ENCODE measurements at places on chromosomes 5 and 9.

GRCh38 chr5:100017520-100018262, 517.5 kb upstream of the FAM174A start:
- no peak for DNase-seq

- peak; percentile 12 for DNase-seq
Measured at GRCh38 chr5:2206293-2207108, 323.8 kb upstream of the IRX4 start.

DNA sequence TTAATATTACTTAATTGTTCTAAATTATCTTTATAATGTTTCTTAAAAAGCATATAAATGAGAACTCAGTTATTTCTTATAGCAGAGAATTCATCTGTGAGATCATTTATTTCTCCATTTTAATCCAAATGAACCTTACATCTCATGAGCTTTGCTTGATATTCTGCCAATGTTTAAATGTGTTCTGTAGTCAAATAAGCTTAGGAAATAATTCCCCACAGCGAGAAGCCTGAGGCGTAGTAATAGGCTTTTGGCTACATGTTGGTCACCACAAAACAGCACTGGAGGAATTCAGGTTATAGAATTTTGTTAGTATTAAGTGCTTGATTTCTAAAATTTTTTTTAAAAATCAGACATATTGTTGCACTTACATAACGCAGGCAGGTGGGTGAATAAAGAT, 585.3 kb upstream of the RORB start:
- no peak for DNase-seq

DNA sequence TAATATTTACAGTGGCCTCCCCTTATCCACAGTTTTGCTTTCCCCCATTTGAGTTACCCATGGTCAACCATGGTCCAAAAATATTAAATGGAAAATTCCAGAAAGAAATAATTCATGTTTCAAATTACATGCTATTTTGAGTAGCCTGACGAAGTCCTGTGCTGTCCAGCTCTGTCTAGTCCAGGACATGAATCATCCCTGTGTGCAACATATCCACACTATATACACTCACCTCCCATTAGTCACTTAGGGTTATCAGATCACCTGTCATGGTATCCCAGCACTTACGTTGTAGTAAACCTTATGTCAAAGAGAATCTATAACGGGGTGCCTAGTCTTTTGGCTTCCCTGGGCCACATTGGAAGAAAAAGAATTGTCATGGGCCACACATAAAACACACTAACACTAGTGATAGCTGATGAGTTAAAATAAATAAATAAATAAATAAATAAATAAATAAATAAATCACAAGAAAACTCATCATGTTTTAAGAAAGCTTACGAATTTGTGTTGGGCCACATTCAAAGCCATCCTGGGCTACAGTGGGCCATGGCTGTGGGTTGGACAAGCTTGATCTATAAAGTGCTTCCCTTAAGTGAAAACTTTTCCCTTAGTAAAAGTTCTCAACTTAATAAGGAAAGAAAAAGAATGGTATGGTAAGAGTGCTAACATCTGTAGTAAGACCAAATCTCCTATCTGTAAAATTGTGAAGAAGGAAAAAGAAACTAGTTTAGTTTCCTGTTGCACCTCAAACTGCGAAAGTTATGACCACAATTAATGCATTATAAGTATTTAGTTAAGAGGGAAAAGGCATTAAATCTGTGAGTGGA, 15.9 kb upstream of the OMD start:
- no peak for DNase-seq

- peak; percentile 17 for DNase-seq
Measured at GRCh38 chr5:41637424-41637823, 127.0 kb upstream of the PLCXD3 start.

DNA sequence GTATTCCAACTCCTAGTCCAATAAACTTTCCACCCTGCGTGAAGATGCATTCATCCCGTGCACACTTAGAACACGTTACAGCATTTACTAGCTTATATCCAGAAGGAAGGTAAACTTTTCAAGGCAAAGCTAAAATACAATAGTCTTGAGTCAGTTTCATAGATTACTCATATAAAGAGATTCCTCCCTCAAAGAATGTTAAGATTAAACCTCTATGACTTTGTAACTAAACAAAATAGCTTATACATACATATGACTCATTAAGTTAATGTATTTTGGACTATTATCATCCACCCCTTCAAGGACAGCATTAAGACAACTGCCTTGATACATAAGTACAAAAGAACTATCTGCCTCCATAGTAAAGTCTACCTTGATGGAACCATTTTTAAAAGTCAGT, 36.1 kb downstream of the TLE1 start:
- DNase-seq: no peak

GRCh38 chr9:7974335-7974960, 174.9 kb upstream of the DMAC1 start:
- no peak for DNase-seq

DNA sequence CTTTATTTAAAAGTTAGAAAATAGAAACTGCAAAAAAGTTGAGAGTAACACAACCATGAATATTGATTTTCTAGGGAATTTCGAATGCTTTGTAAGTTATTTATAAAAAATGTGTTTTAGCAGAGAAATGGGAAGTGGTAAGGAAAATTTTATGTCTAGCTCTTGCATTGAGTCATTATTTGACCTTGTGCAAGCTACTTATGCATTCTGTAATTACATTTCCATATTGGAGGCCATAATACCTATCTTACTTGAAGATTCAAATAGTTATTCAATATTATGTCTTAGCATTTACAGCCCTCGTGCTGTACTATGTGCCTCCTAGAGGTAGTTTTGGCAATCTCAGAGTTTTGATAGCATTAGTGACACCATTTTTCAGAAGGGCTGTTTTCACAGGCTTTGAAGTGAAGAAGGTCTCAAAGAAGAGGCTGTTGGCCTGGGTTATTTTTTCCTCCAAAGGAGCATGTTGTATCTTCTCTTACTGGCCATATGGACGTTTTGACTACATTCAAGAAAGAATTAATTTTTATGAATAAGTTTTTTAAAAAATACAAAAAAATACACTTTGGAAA, 7.4 kb upstream of the DAP start:
- DNase-seq: no peak

All from umbilical cord (tissue), 2 donors.